Caudate nucleus (tissue), 63 donors: ENCODE measurements at places on chromosomes 5 and 9.

DNA sequence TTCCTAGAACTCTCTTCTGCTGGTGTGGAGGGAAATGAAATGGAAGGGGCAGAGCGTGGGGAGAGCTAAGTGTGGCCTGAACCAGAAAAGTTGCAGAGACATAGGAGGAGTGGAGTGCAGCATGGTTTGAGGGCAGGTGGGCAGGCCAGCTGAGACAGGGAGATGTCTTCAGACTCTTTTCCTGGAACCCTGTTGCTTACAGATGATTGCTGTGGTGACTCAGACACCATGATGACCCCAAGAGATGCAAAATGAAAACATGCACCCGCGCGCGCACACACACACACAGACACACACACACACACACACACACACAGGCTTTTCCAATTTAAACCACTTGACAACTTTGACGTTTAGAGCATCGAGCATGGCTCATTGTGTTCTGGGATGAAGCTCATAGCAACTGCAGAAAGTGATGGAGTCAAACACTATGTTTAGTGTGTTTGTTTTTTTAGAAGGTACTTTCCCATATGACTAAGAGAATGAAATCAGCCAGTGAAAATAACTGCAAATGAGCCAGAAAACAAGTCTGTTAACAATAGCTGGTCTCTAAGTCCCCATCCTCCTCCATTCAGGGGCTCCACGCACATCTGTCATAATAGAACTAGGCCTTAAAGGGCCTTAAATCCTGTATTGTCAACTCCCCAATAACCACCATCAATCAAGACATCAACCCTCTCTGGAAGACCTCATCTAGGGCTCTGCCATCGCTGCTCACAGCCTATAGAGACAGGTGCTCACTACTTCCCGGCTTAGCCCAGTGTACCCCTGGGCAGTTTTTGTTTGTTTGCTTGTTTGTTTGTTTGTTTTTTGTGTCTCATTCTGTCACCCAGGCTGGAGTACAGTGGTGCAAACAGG, 9.6 kb downstream of the TMOD1 start:
- DNase-seq, result no peak

GRCh38 chr5:106258591-106259125, 1412.1 kb downstream of the EFNA5 start:
- DNase-seq, result no peak

GRCh38 chr5:38157024-38157423, 101.3 kb upstream of the EGFLAM start:
- no peak for DNase-seq

GRCh38 chr5:128062172-128062746, 21.3 kb upstream of the SLC12A2 start:
- DNase-seq, result no peak

- no peak for DNase-seq
Measured at GRCh38 chr5:143449772-143450171, 46.3 kb upstream of the NR3C1 start.

DNA sequence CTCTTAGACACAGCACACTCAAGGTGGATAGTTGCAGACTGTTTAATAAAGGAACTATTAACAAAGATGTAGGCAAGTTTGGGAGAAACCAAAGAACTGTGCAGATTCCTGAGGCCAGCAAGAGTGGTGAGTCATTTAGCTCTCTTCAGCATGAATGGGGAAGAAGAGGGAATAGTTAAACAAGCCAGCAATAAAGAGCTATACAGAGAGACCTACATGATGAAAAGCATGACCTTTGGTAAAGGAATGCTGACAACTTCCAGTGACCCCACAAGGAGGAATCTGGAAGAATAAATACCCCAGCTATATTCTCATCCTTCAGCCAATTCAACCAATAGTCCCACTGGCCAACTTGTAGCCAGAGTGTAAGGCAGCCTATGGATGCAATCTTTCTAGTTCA, 706.0 kb upstream of the GRAMD2B start:
- no peak for DNase-seq

GRCh38 chr5:154118385-154118784, 72.1 kb upstream of the GALNT10 start:
- DNase-seq, result no peak

- no peak for DNase-seq
Measured at GRCh38 chr9:84804951-84805694, 135.6 kb downstream of the NTRK2 start.
